ENCODE measurements at places on chromosomes 6 and 20. TPM values are rescaled to one million over a fixed set of nuclear protein-coding genes. Genes with fewer than 3 reads are reported as not detected.

- DNase-seq: no peak
These were observed 124.9 kb upstream of the EDN1 start for GRCh38 chr6:12165297-12165696.

GRCh38 chr20:11912659-11913415 lies 4.9 kb upstream of the BTBD3 start:
- no peak for DNase-seq

DNA sequence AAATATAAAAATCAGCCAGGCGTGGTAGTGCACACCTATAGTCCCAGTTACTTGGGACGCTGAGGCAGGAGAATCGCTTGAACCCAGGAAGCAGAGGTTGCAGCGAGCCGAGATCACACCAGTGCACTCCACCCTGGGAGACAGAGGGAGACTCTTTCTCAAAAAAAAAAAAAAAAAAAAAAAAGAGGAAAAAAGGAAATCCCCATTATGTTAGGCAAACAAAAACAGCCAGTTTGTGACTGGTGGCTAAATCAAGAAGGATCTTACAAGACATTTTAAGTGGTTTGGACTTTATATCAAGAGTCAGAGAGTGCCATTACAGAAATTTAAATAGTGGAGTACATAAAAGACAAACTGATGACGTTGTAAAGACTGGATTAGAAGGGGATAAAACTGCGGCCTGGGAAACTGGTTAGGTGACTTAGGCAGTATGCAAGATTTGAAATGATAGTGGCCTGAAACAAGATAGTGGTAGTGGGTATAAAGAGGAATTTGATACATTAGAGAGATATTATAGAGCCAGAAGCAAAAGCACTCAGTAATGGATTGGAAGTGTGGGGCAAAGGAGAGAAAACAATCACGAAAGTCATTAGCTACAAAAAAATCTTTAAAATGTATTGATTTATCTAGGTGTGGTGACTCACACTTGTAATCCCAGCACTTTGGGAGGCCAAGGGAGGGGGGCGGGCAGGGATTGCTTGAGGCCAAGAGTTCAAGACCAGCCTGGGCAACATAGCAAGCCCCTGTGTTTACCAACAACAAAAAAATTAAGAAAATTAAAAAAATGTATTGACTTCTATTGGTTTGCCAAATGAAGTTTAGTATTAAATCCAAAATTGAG lies 1.7 kb upstream of the MYO6 start:
- DNase-seq: no peak

GRCh38 chr6:97401533-97401932 lies 118.5 kb upstream of the MMS22L start:
- no peak for DNase-seq

GRCh38 chr6:47138046-47138445 lies 95.9 kb upstream of the ADGRF1 start:
- no peak for DNase-seq

DNA sequence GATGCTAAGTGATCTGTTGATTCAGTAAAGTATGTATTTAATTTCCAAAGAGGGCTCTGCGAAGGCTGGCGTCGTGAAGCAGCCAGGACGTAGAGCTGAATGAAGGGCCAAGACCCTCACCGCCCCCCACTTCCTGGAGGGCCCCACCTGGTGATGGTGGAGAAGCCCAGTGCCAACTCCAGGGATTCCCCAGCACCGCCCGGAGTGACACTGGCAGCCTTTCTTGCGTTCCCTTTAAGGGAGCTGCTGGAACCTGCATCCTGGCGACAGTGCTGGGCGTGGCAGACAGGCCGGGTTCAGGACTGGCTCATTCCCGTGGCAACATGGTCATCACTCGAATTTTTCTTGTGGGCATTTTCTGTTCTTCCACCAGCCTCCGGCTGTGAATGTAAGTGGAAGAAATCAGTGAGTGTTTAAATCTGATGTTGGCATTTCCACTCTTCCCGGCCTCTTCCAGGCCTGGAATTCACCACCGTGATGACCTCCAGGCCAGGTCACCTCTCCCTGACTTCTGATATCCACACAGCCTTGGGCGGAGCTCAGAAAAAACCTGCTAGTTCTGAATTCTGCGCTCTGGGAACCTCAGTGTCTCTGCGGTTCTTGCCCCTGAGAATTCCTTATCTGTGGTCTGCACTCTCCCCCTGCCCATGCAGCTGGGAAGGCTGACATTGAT lies 57.4 kb upstream of the DACT2 start:
- no peak for DNase-seq

GRCh38 chr6:121578216-121578615 lies 142.8 kb downstream of the GJA1 start:
- DNase-seq: no peak

DNA sequence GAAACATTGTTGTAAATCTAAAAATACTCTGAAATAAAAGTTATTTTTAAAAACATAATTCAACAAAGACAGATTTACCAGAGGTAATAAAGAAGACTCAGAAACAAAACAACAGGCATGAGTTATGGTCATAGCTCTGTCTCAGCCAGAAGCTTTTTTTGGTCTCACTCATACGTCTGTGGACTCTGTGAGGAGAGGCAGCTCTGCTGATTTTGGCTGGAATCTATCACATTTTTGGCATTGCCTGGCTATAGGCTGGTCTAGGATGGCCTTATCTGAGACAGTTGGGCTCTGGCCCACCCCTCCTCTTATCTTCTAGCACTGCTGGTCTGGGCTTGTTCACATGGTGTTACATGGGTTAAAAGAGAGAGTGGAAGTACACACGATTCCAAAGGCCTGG lies 514.0 kb upstream of the BTBD3 start:
- no peak for DNase-seq

- no peak for DNase-seq
These were observed 1062.4 kb upstream of the FLRT3 start for GRCh38 chr20:15399781-15400180.

DNA sequence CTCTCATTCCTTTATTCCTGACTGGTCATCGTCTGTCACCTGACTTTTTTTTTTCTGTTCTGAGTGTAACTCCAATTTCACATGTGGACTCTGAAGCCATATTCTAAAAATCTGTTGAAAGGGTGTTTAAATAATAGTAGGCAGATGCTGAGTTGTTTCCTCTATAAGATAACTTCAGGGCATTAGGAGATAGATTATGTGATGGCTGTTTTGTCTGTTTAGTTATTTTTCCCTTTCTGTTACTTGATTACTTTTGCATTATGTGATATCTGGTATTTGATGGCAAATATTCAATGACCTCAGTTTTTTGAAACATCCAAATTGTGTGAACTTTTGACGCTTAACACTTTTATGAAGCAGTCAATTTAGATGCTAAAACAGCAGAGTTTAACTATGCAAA lies 486.0 kb downstream of the BCKDHB start:
- no peak for DNase-seq

GRCh38 chr6:51777618-51778017 lies 309.8 kb downstream of the PKHD1 start:
- DNase-seq: no peak

DNA sequence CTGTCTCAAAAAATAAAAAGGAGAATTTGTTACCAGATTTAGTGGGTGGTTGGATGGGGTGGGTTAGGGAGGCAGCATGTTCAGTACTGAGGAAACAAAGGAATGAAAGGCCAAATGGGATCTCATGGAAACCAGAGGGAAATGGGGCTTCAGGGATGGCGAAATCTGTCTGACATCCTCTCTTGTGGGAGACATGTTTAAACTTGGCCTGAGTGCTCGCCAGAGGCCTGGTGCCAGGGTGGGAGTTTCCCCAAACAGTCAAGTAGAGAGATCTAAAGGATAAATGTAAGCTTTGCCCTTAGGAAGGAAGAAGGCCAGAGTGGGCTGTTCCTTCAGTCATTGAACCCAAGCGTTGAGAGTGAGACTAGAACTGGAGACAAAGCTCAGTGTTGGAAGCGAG lies 61.9 kb upstream of the AKIRIN2 start:
- no peak for DNase-seq

GRCh38 chr6:134240665-134241431 lies 77.1 kb downstream of the SGK1 start:
- DNase-seq: no peak

- no peak for DNase-seq
These were observed 44.1 kb upstream of the FNDC1 start for GRCh38 chr6:159125014-159125609.

DNA sequence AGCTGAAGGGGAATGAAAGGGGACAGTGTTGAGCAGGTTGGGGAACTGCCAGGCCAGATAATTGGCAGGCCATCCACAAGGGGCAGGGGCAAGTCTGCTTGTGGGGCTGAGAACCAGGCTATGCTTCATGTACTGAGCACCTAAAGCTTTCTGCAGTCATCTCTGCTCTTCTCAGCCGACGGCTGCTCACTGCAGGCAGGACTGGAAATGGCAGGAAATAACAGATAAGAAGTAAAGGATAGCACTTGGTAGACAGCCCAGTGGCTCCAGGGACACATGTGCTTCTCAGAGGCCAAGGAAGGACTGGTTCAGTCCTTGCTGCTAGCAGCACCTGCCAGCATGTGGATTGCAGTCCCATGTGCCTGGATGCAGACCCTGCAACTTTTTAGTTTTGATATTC lies 89.8 kb downstream of the CD164 start:
- DNase-seq: no peak

DNA sequence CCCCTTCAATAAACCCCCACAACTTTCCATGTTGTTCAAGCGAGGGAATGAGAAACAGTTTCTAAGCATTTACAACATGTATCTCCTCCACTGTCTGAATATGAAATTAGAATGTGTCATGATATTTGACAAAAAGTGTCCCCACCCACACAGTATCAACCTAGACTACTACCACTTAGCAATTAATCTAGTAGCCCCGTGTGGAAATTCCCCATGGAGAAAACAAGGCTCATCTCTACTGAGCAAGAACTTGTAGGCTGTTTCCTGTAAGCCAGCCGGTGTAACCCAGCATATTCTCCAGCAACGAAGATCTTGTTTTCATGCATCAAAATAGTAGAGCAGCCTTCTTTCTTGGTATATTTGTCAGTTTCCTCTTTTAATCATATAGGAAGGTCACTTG lies 115.0 kb downstream of the IRF4 start:
- DNase-seq: no peak

- DNase-seq: no peak
These were observed 225.6 kb downstream of the PLCB1 start for GRCh38 chr20:8357703-8358102.

- no peak for DNase-seq
These were observed 32.9 kb downstream of the FOXF2 start for GRCh38 chr6:1422290-1422689.

GRCh38 chr20:60691966-60692615 lies 560.0 kb upstream of the CDH4 start:
- DNase-seq: no peak

- DNase-seq: no peak
These were observed 177.0 kb downstream of the TENT5A start for GRCh38 chr6:81575442-81575841.

DNA sequence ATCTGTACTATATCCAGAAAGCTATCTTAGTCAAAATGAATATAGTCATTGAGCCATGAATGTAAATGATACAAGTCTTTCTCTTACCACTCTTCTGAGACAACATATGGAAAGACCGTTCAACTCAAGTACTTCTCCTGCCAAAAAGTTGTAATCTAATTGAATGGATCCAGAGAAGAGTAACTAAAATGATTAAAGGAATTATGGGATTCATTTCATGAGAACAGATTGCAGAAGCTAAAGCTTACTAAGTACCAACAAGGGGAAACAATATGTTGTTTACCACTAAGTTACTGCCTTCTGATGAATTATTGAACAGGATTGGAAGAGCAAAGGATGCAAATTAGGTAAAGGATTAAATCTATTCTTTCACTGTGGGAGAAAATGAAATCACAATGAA lies 2.0 kb upstream of the LGSN start:
- no peak for DNase-seq

- DNase-seq: no peak
These were observed 26.5 kb upstream of the PPP1R14C start for GRCh38 chr6:150116200-150116800.

DNA sequence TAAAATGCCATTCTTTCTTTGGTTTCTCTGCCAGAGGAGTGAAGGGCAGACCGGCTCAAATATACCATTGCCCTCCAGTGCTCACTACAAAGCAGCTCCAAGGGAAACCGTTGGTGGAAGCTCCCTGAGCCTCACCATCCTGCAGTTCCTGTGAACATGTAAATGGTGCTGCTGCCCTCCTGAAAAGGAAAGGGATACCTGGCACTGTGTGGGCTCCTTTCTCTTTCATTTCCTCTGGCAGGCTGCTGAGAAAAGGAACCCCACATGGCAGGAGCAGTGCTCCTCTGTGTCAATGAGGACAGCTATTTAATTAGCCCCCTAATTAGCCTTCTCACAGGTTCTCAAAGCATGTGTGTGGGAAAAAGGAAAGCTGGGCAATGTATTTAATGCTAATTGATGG lies 142.5 kb downstream of the KLHL32 start:
- no peak for DNase-seq

GRCh38 chr20:39289316-39289715 lies 327.2 kb downstream of the DHX35 start:
- peak; percentile 7 for DNase-seq

DNA sequence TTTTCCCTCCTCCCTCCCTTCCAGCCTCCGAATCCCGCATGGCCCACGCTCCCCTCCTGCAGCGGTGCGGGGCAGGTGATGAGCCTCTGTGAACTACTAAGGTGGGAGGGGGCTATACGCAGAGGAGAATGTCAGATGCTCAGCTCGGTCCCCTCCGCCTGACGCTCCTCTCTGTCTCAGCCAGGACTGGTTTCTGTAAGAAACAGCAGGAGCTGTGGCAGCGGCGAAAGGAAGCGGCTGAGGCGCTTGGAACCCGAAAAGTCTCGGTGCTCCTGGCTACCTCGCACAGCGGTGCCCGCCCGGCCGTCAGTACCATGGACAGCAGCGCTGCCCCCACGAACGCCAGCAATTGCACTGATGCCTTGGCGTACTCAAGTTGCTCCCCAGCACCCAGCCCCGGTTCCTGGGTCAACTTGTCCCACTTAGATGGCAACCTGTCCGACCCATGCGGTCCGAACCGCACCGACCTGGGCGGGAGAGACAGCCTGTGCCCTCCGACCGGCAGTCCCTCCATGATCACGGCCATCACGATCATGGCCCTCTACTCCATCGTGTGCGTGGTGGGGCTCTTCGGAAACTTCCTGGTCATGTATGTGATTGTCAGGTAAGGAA lies at the start of gene OPRM1:
TSS of gene OPRM1 (plus strand) at position 10 of the 612 bp plus-strand sequence. CDS start at position 315, 305 bp downstream.
- DNase-seq: no peak

Gene LTB
- 0.33 TPM for polyA plus RNA-seq

Gene ANGPT4
- polyA plus RNA-seq: 0.03 TPM

Gene EYS
- not detected for polyA plus RNA-seq

Gene BEND6
- 2.4 TPM for polyA plus RNA-seq

Gene BPIFB6
- polyA plus RNA-seq: not detected

Gene TTLL9
- 0.04 TPM for polyA plus RNA-seq

Gene TNNC2
- 0.22 TPM for polyA plus RNA-seq

Gene FAM184A
- not detected for polyA plus RNA-seq

Gene BPI
- not detected for polyA plus RNA-seq

Gene SALL4
- polyA plus RNA-seq: 2.5 TPM

Gene GSTA1
- polyA plus RNA-seq: not detected

Gene GPSM3
- polyA plus RNA-seq: 0.22 TPM

Gene DYNLT2
- polyA plus RNA-seq: 1.1 TPM

Measured in A549 (cell line).